Naive thymus-derived CD8-positive, alpha-beta T cell (primary cell): ENCODE measurements at places on chromosomes 1 and 21.
A peak's percentile ranks its signal among the peaks of the same experiment; 100 is the strongest.

- DNase-seq: no peak
Observed at GRCh38 chr1:223235091-223235490, 92.0 kb upstream of the TLR5 start.

DNA sequence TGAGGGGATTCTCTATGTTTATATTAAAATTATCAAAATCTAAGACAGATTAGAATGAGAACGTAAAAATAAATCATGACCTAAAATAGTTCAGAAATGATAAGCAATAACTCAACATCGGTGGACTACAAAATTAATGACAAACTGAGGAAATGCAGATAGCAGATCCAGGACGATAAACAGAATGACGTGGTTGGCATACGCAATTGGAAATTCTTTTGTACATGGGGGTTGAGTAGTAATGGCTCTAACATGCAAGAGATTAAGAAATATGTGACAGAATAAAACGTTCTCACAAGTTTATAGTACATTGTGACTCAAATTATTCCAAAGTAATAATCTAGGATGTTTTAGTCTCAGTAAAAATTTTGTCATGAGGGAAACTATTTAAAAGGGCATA is 575.2 kb upstream of the BRINP3 start:
- no peak for DNase-seq

GRCh38 chr1:40848530-40849189 is 13.5 kb downstream of the CITED4 start:
- DNase-seq: no peak

- no peak for DNase-seq
Observed at GRCh38 chr1:67666636-67667035, 18.4 kb upstream of the GADD45A start.

DNA sequence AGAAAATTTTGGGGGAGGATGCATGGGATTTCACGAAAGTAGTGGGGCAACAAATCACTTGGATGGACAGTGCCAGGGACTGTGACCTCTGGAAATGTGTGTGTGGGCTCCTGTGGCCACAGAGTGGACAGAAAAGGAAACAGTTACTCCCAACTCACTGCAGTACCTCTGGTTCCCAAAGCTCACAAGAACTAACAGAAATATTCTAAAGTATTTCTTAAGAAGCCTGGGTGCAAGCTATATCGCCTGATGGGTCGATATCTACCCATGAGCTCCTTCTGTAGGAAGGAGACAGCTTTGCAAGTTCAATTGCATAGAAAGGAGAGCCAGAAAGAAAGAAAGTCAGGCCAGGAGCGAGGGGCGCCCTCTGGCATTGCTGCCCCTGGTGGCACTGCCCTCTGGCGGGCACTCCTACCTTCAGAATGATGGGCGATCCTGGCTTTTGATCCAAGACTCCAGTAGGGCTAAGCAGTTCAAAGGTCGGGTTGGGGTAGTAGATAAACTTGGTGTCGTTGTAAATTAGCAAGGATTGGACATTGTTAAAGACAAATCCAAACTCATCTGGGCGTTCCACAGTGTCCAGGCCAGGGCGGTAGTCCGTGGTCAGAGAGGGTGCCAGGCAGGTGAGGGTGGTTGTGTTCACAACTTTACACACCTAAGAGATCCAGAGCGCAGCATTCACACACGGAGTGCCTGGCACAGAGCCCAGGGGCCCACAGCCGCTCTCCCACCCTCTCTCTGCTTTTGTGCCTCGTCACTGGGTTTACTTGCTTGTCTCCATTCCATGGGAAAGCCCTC is 134.7 kb upstream of the CD34 start:
- no peak for DNase-seq

DNA sequence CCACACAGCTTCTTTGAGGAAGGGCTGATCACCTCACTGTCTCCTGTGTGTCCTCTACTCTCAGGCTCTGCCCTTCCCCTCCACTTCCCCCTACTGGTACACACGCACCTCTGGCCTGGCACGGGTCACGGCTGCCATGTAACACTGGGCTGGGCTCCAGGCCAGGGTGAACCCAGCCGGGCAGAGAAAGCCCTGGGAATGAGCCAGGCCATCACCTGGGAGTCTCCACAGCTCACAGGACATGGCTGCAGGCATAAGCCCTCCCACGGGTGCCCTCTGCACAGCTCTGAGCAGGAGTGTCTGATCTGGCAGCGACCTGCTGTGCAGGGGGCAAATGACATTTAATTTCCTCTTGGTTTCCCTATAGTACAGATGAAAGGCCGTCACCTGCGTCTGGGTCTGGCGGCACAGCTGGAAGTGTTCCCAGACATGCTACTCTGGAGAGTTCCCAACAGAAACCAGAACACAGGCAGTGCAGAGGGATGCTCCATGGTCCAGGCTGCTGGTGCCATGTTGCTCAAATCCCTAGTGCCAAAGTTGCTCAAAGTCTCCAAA is 61.2 kb downstream of the ERI3 start:
- no peak for DNase-seq

DNA sequence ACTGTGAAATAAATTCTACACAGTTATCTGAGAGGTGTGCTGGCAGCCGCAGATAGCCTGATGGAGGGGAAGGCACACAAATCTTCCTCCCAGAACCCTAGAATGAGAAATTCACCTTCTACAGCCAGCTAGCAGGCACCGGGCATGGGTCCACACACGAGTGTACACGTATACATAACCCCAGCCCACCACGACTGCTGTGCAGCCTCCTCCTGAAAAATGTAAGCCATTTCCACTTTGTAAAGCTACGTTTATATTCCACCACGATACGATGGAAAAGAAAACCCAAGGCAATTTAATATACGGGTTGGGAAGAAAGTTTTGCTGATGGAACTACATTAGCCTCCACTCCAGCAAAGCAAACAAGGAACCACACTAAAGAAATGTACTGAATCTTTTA is 1.8 kb downstream of the BTG3 start:
- DNase-seq: no peak

- no peak for DNase-seq
Observed at GRCh38 chr1:41174170-41174569, 67.9 kb downstream of the SCMH1 start.

- DNase-seq: peak; percentile 79
Observed at GRCh38 chr1:65001231-65001792, 35.0 kb upstream of the JAK1 start.

DNA sequence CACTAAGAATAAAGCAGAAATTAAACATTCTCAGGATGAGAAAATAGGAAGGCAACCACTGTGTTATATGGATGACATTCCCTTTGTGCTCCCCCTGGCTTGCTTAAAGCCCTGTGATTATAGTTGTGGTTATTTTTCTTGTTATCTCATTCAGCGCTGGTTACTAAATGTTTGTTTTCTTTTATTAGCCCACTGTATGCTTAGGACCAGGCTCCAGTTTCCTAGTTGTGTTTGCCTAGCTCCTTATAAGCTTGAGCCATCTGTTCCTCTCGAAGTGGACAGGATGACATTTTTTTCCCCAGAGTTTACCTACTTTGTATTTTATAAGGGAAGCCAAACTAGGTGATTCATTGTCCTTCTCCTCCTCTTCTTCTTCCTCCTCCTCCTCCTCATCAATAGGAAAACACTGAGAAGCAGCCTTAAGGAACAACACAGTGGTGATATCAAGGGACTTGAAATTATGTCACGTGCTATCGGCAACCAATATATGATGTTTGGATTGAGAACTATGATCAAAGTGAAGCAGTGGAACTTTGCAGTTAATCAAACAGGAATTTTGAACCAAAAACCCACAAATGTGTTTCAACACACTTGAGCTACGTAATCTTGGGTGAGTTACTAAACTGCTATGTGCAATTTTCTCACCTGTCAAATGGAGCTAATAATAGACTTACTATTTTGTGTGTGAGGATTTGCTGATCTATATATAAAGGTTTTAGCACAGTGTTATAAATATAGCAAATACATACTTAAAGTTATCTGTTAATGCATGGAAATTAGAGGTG is 35.1 kb upstream of the RGS7 start:
- DNase-seq: no peak

DNA sequence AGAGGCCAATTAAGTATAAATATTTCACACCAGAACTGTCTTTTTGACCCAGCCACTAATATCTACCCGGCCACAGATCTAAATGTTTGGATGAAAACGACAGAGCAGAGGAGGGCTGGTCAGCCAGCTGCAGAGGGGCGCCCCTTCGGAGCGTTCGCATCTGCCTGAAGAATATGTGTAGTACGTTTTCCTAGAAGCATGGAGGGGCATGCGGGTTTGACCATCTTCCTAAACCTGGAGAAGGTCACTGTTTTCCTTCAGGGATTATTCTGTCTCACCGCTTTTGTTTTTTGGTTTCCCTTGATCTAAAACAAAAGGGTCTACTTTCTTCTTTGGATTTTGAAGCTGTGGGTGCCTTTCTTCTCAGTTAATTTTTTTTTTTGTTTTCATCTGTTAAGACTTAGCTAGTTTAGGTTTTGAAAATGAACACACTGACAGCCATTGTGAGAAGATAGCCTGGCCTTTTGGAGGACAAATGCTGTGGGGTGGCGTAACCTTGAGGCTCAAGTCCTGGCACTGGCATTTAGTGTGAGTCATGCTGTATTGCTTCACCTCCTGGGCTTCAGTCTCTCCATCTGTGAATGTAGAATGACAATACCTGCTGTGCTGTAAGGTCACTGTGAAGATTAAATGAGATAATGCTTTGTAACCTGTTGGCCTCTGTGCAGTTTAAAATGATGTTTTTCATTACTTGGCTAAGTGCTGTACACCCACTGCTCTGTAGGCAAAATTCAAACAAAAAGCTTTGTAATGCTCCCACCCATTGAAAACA is 74.1 kb upstream of the IRF2BP2 start:
- no peak for DNase-seq

DNA sequence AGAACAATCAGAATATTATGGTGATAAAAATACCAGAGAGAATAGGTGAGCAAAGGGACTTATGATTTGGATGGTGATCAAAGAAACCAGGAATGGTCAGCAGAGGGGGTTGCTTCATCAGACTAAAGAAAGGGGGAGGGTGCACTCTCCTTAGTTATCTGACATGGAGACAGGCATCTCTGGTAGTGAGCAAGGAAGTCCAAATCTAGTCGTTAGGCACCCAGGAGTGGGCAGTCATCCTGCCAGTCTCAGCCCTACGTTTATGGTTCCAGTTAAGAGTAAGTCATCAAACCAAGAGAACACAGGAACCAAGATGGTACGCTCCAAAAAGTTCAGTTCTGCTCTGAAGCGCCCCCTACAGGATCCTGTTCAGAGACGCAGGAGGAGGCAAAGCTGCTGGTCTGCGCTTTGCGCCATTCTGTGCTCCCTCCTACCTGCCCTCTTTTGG is 28.6 kb downstream of the EBNA1BP2 start:
- no peak for DNase-seq
